ENCODE measurements at places on chromosomes 2 and 18. TPM values are rescaled to one million over a fixed set of nuclear protein-coding genes. Genes with fewer than 3 reads are reported as not detected.

BBS5 gene
- 7.3 TPM for total RNA-seq

GATA6 gene
- total RNA-seq = 28.7 TPM

KCNK3 gene
- 8.7 TPM for total RNA-seq

G6PC2 gene
- 0.23 TPM for total RNA-seq

NXPH2 gene
- not detected for total RNA-seq

ACTR3 gene
- total RNA-seq = 222 TPM

COA5 gene
- total RNA-seq = 18.1 TPM

KCNG2 gene
- 1.1 TPM for total RNA-seq

KIF3C gene
- 13.5 TPM for total RNA-seq

R3HDM1 gene
- 24.1 TPM for total RNA-seq

TMEM87B gene
- total RNA-seq = 31.5 TPM

HADHB gene
- total RNA-seq = 88.1 TPM

HOXD10 gene
- total RNA-seq = not detected

PROC gene
- not detected for total RNA-seq

SAG gene
- not detected for total RNA-seq

CCDC150 gene
- total RNA-seq = 1.6 TPM

MLPH gene
- 10.1 TPM for total RNA-seq

STARD6 gene
- not detected for total RNA-seq

Data from aorta (tissue), 5 donors.